ENCODE measurements at places on chromosomes 5 and 9. TPM values are rescaled to one million over a fixed set of nuclear protein-coding genes. Genes with fewer than 3 reads are reported as not detected.

DNA sequence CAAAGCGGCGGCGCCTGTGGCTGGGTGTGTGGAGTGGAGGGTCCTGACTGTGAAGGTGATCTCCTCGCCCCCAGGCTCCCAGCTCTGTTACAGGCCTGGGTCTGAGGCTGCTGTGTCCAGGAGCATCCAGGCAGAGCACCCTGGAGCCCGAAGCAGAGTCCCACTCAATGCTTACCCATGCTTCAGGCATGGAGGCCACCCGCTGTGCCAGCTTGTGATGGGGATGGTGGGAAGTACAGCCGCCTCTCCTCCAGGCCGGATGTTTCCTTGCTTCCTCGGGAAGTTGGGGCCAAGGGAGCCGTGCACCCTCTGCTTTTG is 255.9 kb upstream of the IRX1 start:
- H3K4me3 ChIP-seq, result no peak overlapping the region
- H3K36me3 ChIP-seq, result no peaks in the 10 kb centered on the region
- no peaks in the 10 kb centered on the region for H3K27me3 ChIP-seq
- H3K27ac ChIP-seq, result no peak overlapping the region
- no peak for DNase-seq

- no peaks in the 10 kb centered on the region for H3K36me3 ChIP-seq
- no peak overlapping the region for H3K27ac ChIP-seq
- no peaks in the 10 kb centered on the region for H3K4me1 ChIP-seq
These were observed 582.3 kb downstream of the CAAP1 start for GRCh38 chr9:26310294-26310693.

DNA sequence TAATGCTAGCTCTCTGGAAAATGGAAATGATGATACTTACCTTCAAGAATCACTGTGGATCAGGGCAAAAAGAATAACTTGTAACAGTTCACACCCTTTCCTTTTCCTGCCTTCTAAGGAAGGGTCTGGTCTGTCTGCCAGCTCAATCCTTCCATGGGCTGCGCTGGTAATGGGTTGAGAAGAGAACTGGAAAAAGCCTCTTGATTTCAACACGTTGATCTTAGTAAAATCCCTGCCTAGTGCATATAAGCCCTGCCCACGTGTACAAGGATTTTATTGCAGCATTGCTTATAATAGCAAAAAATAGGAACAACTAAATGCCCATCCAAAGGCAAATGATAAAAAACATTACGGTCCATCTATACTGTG is 20.5 kb downstream of the C1QTNF2 start:
- no peak overlapping the region for H3K4me3 ChIP-seq
- H3K27me3 ChIP-seq, result no peaks in the 10 kb centered on the region
- no peaks in the 10 kb centered on the region for H3K36me3 ChIP-seq
- H3K27ac ChIP-seq, result no peak overlapping the region
- H3K4me1 ChIP-seq, result peaks cover 3% of the 10 kb centered on the region

SMIM33 gene
- not detected for total RNA-seq

DNA sequence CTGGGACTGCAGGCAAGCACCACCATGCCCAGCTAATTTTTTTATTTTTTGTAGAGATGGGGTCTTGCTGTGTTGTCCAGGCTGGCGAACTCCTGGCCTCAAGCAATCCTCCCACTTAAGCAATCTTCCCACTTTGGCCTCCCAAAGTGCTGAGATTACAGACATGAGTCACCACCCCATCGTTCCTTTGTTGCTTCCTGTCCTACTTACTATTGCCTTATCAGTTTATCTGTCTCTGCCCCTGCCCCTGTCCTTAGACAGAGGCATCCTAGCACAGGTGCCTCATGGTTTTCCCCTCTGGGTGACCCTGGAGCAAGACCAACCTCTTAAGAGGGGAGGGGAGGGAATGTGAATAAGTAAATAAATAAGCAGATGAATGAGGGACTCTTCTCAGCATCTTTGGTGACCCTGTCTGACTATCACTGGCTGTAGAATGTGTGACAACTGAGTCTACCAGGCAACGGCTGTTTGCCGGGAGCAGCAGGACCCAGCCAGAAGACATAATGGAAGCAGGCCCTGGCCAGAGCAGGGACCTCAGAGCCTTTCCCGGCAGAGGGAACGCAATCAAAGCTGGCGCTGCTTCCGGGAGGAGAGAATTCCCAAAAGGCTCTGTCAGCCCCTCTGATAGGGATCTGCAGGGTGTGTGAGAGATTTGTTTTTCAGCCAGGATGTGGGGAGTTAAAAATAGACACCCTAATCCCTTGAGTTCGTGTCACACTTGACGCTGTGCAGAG is 43.8 kb upstream of the DAB2IP start:
- H3K36me3 ChIP-seq, result no peaks in the 10 kb centered on the region
- no peak for DNase-seq
- peaks cover 39% of the 10 kb centered on the region for H3K4me1 ChIP-seq
- H3K4me3 ChIP-seq, result no peak overlapping the region

PCDHA11 gene
- total RNA-seq, result 0.17 TPM

GRCh38 chr5:113989913-113990305 is 372.0 kb upstream of the KCNN2 start:
- no peaks in the 10 kb centered on the region for H3K4me1 ChIP-seq
- no peak overlapping the region for H3K4me3 ChIP-seq
- DNase-seq, result no peak
- no peaks in the 10 kb centered on the region for H3K27me3 ChIP-seq

CNTLN gene
- total RNA-seq, result 2.1 TPM

TMEM141 gene
- total RNA-seq, result 31.3 TPM

GRCh38 chr5:168316139-168316578 is 24.7 kb downstream of the WWC1 start:
- H3K4me3 ChIP-seq, result no peak overlapping the region
- no peaks in the 10 kb centered on the region for H3K27me3 ChIP-seq
- H3K27ac ChIP-seq, result no peak overlapping the region
- no peaks in the 10 kb centered on the region for H3K4me1 ChIP-seq
- no peak for DNase-seq

GRCh38 chr9:126696401-126697145 is 82.8 kb downstream of the LMX1B start:
- H3K36me3 ChIP-seq, result no peaks in the 10 kb centered on the region
- H3K27ac ChIP-seq, result no peak overlapping the region
- no peak for DNase-seq
- peaks cover under 1% of the 10 kb centered on the region for H3K27me3 ChIP-seq
- H3K4me3 ChIP-seq, result no peak overlapping the region

DNA sequence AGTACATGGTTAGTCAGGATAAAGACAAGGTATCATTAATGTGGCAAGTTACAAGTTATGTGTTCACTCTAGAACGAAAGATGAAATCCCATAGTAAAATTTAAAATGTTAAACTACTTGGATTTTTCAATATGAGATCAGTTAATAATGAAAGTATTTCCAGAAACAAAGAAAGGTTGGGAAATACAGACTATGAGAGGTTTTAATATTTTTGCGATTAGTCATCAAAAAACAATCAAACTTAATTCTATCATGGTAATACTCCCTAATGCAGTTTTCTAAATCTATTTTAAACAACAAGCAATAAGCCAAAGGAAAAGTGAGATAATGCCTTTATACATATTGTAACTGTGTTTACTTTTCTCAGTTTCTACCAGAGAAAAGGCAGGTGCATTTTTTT is 10.6 kb downstream of the CDH12 start:
- no peaks in the 10 kb centered on the region for H3K36me3 ChIP-seq
- H3K4me1 ChIP-seq, result no peaks in the 10 kb centered on the region
- DNase-seq, result no peak

SYNPO gene
- 94.7 TPM for total RNA-seq

GRCh38 chr9:18129809-18130334 is 344.1 kb upstream of the ADAMTSL1 start:
- no peaks in the 10 kb centered on the region for H3K27me3 ChIP-seq
- no peaks in the 10 kb centered on the region for H3K36me3 ChIP-seq
- H3K27ac ChIP-seq, result no peak overlapping the region
- DNase-seq, result no peak
- H3K4me3 ChIP-seq, result no peak overlapping the region

- H3K36me3 ChIP-seq, result no peaks in the 10 kb centered on the region
- H3K27ac ChIP-seq, result no peak overlapping the region
- no peaks in the 10 kb centered on the region for H3K4me1 ChIP-seq
- H3K4me3 ChIP-seq, result no peak overlapping the region
These were observed 138.9 kb upstream of the IRX4 start for GRCh38 chr5:2021484-2022176.

WHRN gene
- total RNA-seq, result 80.5 TPM

IFNA8 gene
- not detected for total RNA-seq

DNA sequence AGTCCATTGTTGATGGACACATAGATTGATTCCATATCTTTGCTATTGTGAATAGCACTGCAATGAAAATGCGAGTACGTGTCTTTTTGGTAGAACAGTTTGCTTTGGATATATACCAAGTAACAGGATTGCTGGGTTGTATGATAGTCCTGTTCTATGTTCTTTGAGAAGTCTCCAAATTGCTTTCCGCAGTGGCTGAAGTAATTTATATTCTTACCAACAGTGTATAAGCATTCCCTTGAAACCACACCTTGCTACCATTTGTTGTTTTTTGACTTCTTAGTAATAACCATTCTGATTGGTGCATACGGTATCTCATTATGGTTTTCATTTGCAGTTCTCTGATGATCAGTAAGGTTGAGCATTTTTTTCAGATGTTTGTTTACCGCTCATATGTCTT is 792.9 kb downstream of the PTPRD start:
- no peaks in the 10 kb centered on the region for H3K36me3 ChIP-seq
- H3K4me1 ChIP-seq, result no peaks in the 10 kb centered on the region
- no peaks in the 10 kb centered on the region for H3K27me3 ChIP-seq
- DNase-seq, result no peak
- no peak overlapping the region for H3K27ac ChIP-seq
- H3K4me3 ChIP-seq, result no peak overlapping the region
